ENCODE measurements at places on chromosomes 1 and 21.

GRCh38 chr1:111101854-111102642 is 37.8 kb downstream of the DRAM2 start:
- DNase-seq: no peak

GRCh38 chr1:2044510-2045319 is 5.5 kb upstream of the PRKCZ start:
- DNase-seq: peak; percentile 54

- DNase-seq: no peak
Observed at GRCh38 chr1:29196863-29197589, 15.3 kb upstream of the SRSF4 start.

GRCh38 chr1:235557495-235557894 is 53.2 kb upstream of the B3GALNT2 start:
- DNase-seq: peak; percentile 8

GRCh38 chr1:248375446-248375845 is at the start of gene OR2T6:
TSS of gene OR2T6 (plus strand) at chr1:248375746. CDS start at chr1:248387609, 11,863 bp downstream.
- DNase-seq: no peak

DNA sequence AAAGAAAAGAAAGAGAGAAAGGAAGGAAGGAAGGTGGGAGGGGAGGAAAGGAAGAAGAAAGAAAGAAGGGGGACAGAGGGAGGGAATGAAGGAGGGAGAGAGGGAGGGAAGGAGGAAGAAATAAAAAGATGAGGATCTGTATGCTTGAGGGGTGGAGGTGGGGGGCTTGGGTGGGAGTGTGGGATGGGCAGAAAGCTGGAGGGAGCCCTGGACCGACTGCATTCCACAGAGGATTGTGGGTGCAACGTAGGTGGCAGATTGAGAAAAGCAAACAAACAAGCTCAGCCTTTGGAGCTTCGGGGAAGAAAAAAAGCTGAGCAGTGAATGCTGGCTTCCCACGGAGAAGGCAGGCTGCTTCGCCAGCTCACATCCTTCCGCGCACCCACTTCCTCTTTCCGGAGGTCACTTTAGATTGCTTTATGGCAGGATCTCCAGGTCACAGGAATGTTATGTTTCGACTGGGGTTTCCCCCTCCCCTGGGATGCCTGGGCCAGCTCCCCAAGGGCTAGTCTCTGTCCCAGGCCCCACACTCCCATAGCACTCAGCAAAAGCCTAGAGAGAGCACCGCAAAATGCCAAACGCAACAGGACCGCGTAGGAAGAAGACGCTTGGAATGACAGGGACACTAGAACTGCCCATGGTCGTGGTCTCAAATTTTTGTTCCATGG is 20.7 kb upstream of the LGALS8 start:
- DNase-seq: peak; percentile 41

Measured in ACHN (cell line).